ENCODE measurements at places on chromosomes 11 and 22.

- no peak for DNase-seq
Measured at GRCh38 chr11:42786981-42787380, 524.8 kb upstream of the API5 start.

- no peak for DNase-seq
Measured at GRCh38 chr11:63023222-63023814, 7.7 kb upstream of the SLC22A8 start.

- no peak for DNase-seq
Measured at GRCh38 chr11:1202154-1202775, 20.6 kb upstream of the MUC5B start.

DNA sequence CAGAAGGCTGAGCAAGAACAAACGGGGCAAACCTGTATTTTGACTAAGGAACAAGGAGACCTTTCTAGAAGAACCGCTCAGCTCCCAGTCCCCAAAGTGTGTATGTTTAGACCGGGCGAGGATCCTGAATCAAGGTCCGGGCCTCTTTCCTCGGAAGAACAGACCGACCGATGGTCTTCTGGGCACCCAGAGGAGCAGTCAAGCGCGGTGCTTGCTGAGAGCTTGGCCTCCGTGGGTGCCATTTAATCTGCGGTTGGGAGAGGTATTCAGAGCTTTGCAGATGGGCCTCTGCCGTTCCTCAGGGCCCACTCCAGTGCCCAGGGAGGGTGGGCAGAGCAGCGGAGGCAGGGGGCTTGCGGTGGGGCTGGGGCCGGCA, 26.5 kb upstream of the ATXN10 start:
- no peak for DNase-seq

DNA sequence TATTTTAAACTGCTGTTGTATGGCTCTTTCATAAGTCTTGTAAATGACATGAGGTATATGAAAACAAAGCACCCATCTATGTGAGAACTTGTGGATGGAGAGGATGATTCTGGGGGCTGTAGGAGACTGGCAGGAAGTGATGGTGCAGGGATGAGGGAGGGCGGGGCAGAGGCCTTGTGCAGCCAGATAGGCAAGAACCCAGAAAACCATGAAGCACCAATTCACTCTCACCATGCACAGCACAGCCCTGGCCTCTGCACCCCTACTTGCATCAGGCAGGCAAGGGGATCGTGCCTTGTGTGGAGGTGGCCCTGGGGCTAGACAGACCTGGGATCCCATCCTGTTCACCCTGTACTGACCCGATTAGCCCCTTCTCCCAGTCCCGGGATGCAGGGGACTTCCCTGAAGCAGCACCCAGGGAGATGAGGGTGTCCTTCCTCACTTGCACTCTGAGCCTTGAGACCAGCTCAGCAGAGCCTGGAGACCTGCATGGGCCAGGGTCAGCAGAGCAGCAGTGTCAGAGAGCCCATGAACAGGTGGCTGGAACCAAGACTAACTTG, 85.5 kb downstream of the MORC2 start:
- no peak for DNase-seq

DNA sequence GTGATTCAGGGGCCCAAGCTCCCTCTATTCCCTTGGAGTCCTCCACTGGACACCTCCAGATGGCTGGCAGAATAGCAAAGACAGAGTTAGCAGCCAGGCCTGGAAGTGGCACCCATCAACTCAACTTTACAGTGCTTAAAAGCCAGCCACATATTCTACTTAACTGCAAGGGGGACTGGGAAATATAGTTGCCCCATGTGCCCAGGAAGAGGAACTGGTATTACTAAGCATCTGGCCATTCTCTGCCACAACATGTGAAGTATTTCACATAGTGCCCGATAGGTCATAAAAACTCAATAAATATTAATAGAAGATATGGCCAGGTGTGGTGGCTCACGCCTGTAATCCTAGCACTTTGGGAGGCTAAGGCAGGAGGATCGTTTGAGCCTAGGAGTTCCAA, 5.5 kb upstream of the IL10RA start:
- DNase-seq, result no peak

GRCh38 chr22:27538666-27539065, 262.9 kb downstream of the MN1 start:
- no peak for DNase-seq

DNA sequence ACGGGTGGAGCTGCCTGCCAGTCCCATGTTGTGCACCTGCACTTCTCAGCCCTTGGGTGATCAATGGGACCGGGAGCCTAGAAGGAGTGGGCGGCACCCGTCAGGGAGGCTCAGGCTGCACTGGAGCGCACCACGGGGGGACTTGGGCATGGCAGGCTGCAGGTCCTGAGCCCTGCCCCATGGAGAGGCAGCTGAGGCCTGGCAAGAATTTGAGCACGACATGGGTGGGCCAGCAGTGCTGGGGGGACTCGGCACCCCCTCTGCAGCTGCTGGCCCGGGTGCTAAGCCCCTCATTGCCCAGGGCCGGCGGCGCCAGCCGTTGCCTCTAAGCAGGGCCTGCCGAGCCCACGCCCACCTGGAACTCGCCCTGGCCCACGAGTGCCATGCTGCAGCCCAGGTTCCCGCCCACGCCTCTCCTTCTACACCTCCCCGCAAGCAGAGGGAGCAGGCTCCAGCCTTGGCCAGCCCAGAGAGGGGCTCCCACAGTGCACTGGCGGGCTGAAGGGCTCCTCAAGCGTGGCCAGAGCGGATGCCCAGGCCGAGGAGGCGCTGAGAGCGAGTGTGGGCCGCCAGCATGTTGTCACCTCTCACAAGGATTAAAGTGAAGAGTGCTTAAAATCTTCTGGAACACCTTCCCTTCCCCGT, 372.0 kb downstream of the ETS1 start:
- DNase-seq, result no peak

DNA sequence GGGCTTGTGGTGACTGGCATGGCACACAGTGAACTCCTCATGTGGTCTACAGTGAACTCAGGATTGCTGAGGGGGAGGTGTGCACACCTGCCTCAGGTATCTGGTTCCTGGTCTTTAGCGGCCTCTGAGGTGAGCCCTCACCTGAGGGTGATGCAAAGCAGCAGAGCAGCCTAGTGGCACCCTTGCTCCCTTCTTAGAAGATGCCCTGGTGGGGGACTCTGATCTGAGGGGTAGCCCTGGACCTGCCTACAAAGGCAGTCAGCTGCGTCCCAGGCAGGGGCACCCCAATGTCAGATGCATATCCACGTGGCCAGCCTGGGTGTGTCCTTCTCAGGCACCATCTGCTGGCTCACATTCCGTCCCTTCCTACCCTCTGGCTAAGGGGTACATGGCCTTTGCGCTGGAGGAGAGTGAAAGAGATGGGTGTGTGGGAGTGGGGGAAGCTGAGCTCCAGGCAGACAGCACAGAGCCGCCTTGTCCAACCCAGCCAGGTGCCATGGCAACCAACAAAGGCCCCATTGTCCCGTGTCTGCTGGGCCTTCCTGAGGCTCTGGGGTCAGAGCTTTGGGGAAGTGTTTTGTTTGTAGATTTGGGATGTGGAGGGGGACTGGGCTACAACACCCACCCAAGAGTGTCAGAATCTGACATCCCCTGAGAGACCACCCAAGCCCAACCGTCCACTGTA, 5.8 kb downstream of the PLEKHB1 start:
- DNase-seq, result peak; percentile 91

GRCh38 chr11:88359541-88359940, 22.0 kb upstream of the CTSC start:
- DNase-seq, result no peak

GRCh38 chr11:134372961-134373360, 39.1 kb downstream of the B3GAT1 start:
- DNase-seq, result no peak

- no peak for DNase-seq
Measured at GRCh38 chr11:100316952-100317351, 370.1 kb upstream of the ARHGAP42 start.

DNA sequence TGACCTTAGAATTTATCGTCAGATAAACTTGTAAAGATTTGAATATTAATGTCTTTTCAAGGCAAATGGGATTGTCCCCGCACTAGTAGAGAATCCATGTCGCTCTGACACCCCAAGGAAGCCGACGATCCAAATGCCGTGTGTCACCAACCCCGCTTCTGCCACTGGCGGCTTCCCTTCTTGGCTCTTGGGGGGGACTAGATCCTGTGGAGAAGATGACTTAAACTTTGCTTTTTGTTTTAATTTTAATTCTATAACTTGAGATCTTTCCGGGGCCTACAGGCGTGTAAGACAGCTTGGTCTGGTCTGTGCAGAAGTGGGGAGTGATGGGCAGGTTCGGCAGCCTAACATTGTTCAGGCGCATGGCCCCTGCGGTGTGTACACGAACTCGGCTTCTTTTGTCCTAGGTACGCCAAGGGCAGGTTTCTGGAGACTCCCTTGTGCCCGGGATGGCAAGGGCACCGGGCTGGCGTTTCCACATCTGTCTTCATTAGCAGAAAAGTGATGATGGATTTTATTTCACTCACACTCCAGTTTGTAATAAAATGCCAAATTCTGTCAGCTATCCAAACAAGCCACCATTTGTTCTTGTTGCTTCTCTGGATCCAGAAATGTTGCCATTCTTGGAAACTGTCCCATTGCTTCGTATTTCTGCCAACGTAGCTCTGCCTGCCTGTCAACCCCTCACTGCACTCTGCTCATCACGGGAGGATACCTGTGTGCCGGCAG, 6.7 kb downstream of the YDJC start:
- no peak for DNase-seq

DNA sequence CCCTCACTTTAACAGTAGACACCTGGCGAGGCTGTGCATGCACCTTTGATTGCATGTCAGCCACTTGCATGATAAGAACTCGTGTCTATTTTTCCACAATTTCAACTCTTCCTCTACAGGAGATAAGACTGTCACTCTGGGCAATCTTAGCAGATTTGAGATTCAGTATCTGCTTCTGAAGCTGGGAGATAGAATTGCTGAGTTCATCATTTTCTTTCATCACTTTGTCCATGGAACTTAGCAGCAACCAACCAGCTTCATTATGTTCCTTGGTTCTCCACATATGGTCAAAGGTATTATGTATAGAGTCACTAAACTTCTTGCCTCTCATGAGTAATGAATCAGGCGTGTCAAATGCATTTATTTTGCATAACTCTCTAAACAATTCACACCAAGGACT, 17.1 kb downstream of the MTNR1B start:
- DNase-seq, result no peak

GRCh38 chr11:107824668-107825369, 33.8 kb downstream of the SLC35F2 start:
- no peak for DNase-seq

DNA sequence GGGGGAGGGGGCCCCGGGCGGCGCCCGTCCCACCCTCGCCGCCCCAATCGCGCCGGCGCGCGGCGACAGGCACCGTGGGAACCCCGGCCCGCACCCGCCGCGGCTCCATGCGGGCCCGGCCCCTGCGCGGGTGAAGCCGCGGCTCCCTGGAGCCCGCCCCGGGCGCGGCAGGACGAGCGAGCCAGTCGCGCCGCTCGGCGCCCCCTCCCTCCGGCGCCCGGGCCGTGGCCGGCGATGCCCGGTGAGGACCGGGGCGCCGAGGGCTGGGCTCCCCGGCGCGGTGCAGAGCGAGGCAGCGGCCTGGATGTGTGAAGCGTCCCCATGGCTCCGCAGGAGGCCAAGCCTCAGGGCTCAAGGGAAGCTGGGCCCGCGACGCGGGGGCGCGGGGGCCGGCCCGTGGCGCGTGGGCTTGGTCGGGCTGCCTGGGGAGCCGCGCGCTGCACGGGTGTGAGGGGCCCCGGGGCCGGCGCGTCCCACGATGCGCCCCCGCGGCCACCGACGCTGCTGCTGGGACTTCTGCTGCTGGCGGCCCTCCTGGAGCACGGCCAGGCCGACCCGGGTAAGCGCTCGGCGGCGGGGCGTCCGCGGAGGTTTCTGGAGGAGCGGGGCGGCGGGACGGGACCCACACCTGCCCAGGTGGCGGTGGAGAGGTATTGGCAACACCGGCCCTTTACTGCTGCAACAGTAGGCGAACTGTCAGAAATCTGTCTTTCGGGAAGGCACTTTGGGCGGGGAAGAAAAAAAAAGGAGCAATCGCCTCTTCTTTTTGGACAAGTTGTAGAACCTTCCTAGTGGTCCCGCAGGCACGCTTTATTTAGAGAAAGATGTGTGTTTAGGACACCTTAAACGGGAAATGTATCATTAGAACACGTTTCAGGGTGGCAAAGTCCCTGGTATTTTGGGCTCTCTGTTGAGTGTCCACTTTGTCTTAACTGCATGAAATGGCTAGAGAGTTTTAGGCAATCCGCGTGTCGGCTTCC, 119.4 kb downstream of the HIPK3 start:
- peak; percentile 59 for DNase-seq
